ENCODE measurements at places on chromosomes 11 and 22.
A peak's percentile ranks its signal among the peaks of the same experiment; 100 is the strongest.

DNA sequence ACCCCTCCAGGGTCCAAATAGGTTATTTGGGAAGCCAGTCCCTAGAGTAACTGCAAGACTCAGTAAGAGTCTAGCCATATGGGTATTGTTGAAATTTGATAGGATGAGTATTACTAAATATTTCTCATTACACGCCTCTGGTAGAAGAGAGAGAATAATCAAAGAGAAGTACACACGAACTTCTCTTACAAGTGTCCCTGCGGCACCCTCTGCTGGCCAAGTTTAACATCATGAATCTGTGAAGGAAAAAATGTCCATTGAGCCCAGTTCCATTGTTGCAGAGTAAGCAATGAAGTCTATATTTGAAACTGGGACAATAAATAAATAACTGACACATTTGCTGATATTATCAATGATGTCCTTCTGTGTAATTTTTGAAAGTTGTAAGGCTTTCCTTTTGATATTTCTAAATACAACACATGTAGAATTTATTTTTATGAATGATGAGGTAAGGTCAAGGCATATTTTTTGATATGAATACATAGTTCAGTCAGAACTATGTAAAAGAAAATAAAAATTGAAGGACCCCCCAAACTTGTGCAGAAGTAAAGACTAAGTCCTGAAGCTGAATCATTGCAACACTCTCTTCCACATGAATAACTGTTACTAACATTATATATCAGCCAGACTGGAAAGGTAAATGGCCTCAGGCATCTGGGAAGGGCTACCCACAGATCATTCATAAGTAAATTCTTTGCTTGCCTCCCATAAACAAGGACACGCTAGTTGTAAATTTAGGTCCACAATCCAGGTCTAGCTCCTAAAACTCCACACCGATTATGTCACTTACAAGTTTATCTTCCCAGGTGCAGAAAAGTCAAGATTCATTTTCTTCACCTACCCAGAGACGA lies 10.0 kb downstream of the OR51L1 start:
- DNase-seq = peak; percentile 42

DNA sequence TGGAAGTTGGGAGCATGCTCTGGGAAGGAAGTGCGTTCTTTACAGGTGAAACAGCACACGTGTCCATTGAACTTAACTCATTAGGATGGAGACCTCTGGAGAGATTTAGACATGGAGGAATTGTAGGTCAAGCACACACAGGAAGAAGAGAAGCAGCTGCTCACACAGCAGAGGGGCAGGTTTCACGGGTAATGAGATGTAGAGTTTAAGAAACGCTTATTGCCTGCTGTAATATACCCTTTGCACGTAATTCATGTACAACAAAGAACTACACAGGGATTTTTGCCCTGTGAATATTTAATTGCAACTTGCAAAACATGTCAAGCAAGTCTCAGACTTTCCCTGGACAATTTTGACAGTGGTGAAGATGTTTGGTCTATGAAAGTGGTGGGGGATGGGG lies 508.0 kb downstream of the OPCML start:
- no peak for DNase-seq

DNA sequence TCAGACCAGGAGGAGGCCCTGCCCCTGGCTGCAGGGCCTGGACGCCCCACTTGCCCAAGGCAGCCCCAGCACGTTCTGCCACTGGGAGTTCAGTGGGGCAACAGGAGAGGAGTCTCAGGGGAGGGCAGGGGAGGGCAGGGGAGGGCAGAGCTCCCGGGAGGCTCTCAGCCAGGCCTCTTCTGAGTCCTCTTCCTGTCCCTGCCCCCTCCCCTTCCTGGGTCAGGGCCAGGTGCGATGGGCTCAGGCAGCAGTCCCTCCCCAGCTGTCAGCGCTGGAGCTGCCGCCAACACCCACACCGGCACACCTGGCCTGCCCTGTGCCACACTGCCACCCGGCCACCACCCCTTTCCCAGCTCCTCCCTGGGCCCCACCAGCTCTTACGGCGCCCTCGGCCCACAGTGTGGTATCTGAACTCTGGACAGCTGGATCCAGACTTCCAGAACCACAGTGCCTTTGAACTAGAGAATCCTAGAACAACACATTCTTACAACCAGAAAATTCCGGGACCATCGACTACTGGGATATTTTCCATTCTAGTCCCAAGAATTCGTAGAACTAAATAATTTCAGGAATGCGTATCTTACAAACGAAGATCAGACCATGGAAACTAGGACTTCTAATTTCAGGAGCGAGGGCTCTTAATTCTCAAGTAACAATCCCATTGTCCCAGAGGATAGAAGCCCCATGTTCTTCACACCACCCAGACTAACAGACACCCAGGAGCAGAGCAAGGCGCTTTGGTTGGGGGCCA lies 21.8 kb downstream of the RPL3 start:
- DNase-seq = no peak

GRCh38 chr11:95483339-95483738 lies 252.3 kb upstream of the SESN3 start:
- no peak for DNase-seq

DNA sequence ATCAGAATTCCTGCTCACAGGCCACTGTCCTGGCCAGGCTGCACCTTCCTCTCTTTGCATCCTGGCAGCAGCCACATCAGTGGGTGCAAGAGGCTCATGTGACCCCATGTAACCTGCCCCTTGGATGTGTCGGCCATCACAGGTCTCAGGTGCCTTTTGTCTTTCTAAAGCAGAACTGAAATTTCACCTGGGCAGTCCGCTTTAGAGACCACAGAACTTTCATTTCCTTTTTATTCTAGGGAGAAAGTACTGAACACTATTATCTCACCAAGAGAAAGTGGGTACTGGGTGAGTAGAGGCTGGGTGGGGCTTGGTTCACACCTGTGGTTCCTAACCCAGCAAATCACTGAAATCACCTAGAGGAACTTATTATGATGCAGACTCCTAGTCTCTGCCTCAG lies 51.7 kb upstream of the NUP160 start:
- no peak for DNase-seq

GRCh38 chr11:7530013-7530640 lies 16.3 kb downstream of the PPFIBP2 start:
- DNase-seq = no peak

DNA sequence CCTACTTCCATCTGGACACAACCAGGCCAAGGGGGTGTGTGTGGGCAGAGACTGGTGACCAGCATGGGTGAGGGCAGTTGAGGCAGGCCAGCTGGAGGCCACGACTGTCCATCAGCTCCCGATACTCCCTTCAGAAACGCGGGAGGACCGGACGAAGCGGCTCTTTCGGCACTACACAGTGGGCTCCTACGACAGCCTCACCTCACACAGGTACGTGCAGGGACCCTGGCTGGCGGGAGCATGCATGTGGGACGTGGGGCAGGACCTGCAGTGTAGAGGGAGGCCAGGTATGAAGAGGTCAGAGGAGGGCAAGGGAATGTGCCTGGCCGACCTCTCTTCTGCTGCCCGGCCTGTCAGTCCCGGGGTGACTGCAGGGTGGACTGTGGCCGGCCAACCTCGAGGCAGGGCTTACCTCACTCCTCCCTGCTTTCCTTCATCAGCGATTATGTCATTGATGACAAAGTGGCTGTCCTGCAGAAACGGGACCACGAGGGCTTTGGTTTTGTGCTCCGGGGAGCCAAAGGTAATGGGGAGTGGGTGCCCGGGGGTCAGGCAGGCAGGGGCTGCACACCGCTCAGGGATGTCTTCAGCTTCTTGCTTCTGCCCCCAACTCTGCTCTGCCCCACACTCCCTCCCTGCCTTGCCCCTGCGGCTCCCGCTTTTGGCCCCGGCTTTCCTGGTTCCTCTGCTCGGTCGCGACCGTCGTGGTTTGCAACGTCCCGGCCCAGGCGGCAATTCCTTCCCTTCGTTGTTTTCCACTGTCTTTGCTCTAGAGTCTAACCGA lies 31.3 kb downstream of the SHANK3 start:
- DNase-seq = no peak

DNA sequence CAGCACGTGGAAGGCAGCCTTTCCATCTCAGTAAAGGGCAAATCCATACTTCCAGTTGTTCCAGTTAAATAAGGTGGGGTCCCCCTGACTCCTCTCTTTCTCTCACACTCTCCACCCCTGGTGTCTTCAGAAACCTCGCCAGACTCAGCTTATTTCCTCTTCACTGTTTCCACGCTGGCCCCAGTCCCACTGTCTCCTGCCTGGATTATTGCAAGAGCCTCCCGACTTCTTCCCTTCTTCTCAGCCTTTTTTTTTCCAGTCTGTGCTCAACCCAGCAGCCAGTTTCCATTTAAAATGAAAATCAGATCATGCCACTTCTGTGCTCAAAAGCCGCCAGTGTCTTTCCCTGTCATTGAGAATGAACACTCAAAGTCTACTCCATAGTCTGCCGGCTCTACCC lies 131.4 kb downstream of the PKNOX2 start:
- DNase-seq = no peak

DNA sequence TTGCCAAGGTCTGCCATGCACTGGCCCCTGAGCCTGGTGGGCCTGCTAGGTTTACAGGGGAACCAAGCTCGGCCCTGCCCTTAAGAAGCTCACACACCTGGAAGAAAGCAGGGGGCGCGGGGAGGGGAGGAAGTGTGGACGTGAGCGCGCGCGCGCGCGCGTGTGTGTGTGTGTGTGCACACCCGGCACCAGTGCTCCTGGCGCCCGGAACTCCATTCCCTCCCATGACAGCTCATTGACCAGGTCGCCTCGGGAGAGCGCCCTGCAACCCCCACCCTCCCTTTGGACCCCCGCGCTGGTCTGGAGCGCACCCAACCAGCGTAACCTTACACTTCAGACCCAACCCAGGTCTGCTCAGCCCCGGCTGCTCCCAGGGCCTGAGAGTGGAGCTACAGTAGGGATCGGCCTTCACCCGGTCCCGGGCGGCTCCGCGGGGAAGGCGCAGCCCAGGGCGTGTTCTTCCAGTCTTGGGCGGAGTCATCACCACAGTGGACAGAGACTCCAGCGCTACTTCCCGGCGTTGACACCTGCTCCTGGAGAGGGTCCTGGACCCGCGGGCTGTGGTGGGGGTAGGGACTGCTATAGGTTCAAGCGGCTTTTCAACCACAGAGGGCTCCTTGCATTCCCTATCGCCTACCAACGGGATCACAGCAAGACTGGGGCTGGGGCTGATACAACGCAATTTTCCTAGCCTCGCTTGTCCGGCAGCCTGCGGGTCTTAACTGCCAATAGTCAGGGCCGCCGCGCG lies 1.5 kb downstream of the GALNT18 start:
- DNase-seq = no peak

- DNase-seq = no peak
Observed at GRCh38 chr11:128719556-128719824, 25.6 kb downstream of the FLI1 start.

- peak; percentile 12 for DNase-seq
Observed at GRCh38 chr11:57751676-57752253, at the start of gene BTBD18. TSS of gene BTBD18 (minus strand) at chr11:57751819. CDS start at chr11:57751188, 631 bp downstream.

DNA sequence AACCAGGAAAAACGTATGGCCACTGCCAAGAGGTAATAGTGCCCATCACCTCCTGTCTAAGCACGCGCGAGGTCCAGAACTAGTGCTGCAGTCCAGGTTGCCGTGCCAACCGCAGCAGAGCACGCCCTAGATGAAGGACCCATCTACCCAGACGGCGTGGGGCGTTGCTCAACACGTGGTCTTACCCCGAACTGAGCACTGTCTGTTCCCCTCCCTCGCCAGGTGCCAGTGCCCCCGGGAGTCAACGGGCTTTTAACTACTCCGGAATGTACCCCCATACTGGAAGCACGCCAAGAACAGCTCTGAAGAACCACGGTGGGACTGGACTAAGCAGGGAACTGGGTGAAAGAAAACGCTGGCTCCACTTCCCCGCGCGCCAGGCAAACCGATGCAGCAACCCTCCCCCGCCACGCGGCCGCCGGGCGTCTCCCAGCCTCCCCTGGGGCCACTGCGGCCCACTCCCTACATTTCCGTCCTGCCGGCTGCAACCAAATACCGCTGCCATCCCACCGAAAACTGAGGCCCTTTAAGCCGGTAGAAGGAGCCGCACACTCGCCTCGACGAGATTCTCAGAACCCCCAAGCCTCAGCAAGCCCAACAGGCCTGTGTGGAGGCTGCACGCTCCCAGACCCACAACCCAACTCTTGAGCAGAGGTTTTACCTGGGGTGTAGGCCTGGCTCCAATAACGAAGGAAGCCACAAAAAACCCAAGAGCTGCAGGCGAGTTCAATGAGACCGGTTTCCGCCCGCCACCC lies at the start of gene HSPA8:
HSPA8 (minus strand) TSS at position 734 of the 755 bp plus-strand sequence. CDS start 812 bp downstream, outside the sequence.
- no peak for DNase-seq

GRCh38 chr22:38296372-38296771 lies 20.9 kb downstream of the CSNK1E start:
- no peak for DNase-seq

- peak; percentile 25 for DNase-seq
Observed at GRCh38 chr11:63508009-63508408, 2.1 kb downstream of the LGALS12 start.

DNA sequence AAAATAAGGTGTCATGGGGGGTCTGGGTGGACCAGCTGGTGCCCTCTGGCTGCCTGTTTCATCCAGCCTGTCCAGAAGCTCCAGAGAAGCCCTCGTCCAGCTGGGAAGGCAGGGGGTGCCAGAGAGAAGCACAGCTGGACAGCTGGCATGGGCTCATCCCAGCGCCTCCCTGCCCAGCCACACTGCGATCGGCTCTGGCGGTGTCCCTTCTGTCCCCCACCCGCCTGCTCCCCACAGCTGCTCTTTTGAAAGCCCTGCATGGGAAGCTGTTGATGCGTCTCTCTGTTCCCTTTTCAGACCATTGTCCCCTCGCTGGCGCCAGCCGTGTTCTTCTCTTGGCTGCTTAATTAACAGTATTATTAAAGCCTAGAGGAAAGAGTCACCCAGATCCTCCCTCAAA lies 86.5 kb downstream of the MN1 start:
- DNase-seq = no peak

DNA sequence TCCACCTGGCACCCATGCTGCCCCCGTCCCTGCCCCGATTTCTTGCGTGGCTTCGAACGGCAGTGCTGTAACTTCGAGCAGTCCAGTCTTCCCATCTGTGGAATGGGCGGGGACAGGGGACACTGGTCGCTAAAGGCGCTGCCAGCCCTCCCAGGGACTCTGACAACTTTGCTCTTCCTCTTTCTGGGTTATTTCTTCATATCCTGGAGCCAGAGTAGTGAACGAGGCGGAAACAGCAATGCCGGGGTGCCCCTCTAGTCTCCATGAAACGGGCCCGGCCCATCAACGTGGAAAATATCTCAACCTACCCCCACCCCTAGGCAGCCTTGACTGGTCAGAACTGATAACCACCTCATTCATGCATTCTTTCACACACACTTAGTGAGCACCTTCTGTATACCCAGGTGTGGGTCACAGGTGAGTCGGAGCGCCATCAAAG lies 42.8 kb downstream of the TRIOBP start:
- no peak for DNase-seq

DNA sequence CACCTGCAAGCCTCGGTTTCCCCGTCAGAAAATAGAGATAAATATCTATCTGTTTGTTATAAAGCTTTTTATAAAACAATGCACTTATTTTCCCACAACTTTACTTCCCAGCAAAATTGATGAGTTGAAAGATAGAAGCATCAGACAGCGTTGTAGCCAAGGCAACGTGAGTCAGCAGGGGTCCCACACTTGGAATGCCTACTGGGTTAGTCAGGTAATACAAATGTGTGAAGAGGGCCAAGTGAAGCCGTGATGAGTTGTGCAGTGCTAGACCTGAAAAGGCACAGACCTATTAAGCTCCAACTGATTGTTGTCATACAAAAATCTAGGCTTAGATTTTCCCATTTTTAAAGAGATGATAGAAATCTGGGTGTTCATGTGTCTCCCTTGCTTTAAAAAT lies 118.7 kb downstream of the PGR start:
- DNase-seq = no peak

All from SW 1271 (cell line).